A549 treated with DMSO at 1 μM for 4 hours (cell line): ENCODE measurements at places on chromosomes 6 and 20. TPM values are rescaled to one million over a fixed set of nuclear protein-coding genes. Genes with fewer than 3 reads are reported as not detected.

DAAM2 gene
- total RNA-seq: 0.02 TPM in 1 of 5 replicates, not detected in the others

LAMA4 gene
- 1.1 to 2.5 TPM (median 1.8 TPM) in 5 replicates for total RNA-seq

OTOR gene
- not detected in 5 replicates for total RNA-seq

PROCR gene
- total RNA-seq: 101 to 129 TPM (median 125 TPM) in 5 replicates

C6orf141 gene
- total RNA-seq: 21.2 to 29.9 TPM (median 24.9 TPM) in 5 replicates

LZTS3 gene
- 2.3 to 2.7 TPM (median 2.6 TPM) in 5 replicates for total RNA-seq

ME1 gene
- 41.2 to 49.7 TPM (median 44.9 TPM) in 5 replicates for total RNA-seq

CFAP61 gene
- 0.26 to 0.70 TPM (median 0.39 TPM) in 4 of 5 replicates, not detected in the other for total RNA-seq

ASIP gene
- total RNA-seq: not detected in 5 replicates

COL10A1 gene
- total RNA-seq: not detected in 5 replicates

SAMD5 gene
- total RNA-seq: 0.69 to 1.1 TPM (median 0.79 TPM) in 5 replicates

SIRPB2 gene
- total RNA-seq: not detected in 5 replicates

SPATS1 gene
- not detected in 5 replicates for total RNA-seq

SIRPG gene
- total RNA-seq: not detected in 5 replicates

NKX2-2 gene
- not detected in 5 replicates for total RNA-seq

CLIC5 gene
- total RNA-seq: not detected in 5 replicates

ZNF343 gene
- total RNA-seq: 12.7 to 17.9 TPM (median 15.2 TPM) in 5 replicates

MARCKS gene
- 13.3 to 29.6 TPM (median 26.5 TPM) in 5 replicates for total RNA-seq

FAXC gene
- total RNA-seq: 6.3 to 8.8 TPM (median 6.8 TPM) in 5 replicates

MAP1LC3A gene
- 20.6 to 26.9 TPM (median 25.4 TPM) in 5 replicates for total RNA-seq

MEI4 gene
- not detected in 5 replicates for total RNA-seq

TINAG gene
- total RNA-seq: not detected in 5 replicates

GSTA4 gene
- 7.5 to 9.5 TPM (median 9.2 TPM) in 5 replicates for total RNA-seq

THBS2 gene
- total RNA-seq: 0.01 to 0.17 TPM in 2 of 5 replicates, not detected in the others

CYP39A1 gene
- 0.05 to 0.28 TPM (median 0.10 TPM) in 4 of 5 replicates, not detected in the other for total RNA-seq

SLC18B1 gene
- total RNA-seq: 5.0 to 6.2 TPM (median 5.7 TPM) in 5 replicates

COMMD7 gene
- 55.6 to 66.3 TPM (median 59.1 TPM) in 5 replicates for total RNA-seq

RAB32 gene
- total RNA-seq: 34.3 to 49.0 TPM (median 45.3 TPM) in 5 replicates

ULBP3 gene
- 3.7 to 5.0 TPM (median 4.0 TPM) in 5 replicates for total RNA-seq

PKIB gene
- total RNA-seq: 0.32 to 0.84 TPM (median 0.74 TPM) in 5 replicates

SLC16A10 gene
- 0.28 to 0.54 TPM (median 0.46 TPM) in 5 replicates for total RNA-seq

IP6K3 gene
- total RNA-seq: 0.06 to 0.15 TPM (median 0.09 TPM) in 5 replicates

ZBTB2 gene
- 15.8 to 18.1 TPM (median 16.9 TPM) in 5 replicates for total RNA-seq

DNAH8 gene
- not detected in 5 replicates for total RNA-seq

KIF3B gene
- 24.9 to 29.9 TPM (median 28.4 TPM) in 5 replicates for total RNA-seq

PPP1R14C gene
- 0.53 to 1.4 TPM (median 0.78 TPM) in 5 replicates for total RNA-seq

IL17A gene
- not detected in 5 replicates for total RNA-seq

C6orf15 gene
- total RNA-seq: not detected in 5 replicates

RWDD1 gene
- total RNA-seq: 23.1 to 41.4 TPM (median 37.2 TPM) in 5 replicates

VGLL2 gene
- total RNA-seq: not detected in 5 replicates
